ENCODE measurements at places on chromosomes 12 and 14.

DNA sequence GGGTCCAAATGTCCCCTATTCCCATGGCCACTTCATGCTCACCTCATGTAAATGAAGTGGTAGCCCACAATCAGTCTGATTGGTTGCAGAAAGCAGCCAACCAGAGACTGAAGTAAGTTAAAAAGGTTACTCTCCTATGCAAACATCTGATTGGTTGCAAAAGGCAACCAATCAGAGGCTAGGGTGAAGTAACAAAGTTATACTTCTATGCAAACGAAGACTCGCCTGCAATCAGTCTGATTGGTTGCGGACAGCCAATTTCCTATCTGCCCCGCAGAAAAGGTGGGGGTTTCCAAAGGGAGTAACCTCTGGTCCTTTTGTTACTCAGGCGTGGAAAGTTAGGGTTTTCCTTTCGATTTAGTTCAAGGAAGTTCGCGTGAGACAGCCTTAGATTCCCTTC lies 208.1 kb upstream of the NEDD1 start:
- DNase-seq: no peak

- no peak for DNase-seq
Observed at GRCh38 chr12:88255847-88256246, 113.7 kb downstream of the TMTC3 start.

DNA sequence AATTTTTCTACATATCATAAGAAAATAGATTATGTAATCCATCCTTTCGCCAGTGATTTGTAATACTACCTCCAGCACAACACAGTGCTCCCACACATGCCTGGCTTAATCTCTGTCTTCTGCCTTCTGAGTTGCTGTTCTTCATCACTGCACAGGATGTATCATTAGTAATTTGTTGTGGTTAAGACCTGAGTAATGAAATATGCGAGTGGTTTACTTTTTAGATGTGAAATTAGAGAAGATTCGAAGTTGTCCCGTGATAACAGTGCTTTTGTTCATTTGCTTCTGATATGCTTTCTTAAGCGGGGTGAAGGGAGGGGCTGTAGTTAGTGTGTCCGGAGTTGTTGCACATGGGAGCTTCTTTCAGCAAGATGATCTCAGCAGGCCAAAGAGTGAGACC lies 18.1 kb downstream of the KRT85 start:
- no peak for DNase-seq

- no peak for DNase-seq
Observed at GRCh38 chr12:87818441-87818840, 210.8 kb downstream of the C12orf50 start.

DNA sequence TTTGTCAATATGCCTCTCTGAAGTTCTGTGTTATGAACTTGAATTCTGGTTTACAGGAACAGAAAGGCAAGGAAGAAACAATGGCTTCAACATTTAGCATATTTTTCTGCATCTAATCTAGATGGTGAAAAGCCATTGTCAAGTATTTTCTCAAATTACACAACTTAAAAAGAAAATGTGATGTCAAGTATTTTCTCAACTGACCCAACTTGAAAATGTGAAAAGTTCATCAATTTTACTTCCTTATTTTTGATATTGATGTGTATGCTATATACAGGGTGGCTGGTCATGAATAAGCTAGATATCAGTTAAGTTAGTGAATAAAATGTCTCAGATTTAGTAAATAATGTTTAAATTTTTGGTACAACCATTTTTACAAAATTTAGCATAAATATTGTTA lies 196.7 kb downstream of the ALX1 start:
- DNase-seq: no peak

GRCh38 chr14:76580967-76581366 lies 180.3 kb upstream of the VASH1 start:
- no peak for DNase-seq

DNA sequence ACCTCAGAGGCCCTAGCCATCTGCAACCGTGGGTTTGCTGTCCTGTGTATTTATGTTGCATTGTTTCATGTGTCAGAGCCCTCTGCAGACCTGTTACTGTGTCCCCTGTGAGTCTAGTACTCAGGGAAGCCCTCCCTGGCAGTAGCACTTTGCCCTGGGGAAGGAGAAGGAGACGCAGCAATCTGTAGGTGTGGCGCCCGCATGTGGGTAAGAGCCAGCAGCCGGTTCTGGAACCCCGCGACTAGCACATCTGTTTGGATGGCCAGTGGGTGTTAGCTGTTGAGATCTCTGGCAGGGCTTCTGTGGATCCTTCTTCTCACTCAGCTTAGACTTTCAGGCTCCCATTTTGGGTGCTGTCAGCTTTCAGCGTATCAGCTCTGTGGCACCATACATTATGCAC lies 57.0 kb downstream of the TECPR2 start:
- DNase-seq: no peak

- no peak for DNase-seq
Observed at GRCh38 chr12:21891751-21892217, 49.4 kb downstream of the ABCC9 start.

- DNase-seq: no peak
Observed at GRCh38 chr12:84079626-84080025, 833.0 kb downstream of the SLC6A15 start.

GRCh38 chr12:32025906-32026305 lies 66.7 kb downstream of the RESF1 start:
- DNase-seq: no peak

DNA sequence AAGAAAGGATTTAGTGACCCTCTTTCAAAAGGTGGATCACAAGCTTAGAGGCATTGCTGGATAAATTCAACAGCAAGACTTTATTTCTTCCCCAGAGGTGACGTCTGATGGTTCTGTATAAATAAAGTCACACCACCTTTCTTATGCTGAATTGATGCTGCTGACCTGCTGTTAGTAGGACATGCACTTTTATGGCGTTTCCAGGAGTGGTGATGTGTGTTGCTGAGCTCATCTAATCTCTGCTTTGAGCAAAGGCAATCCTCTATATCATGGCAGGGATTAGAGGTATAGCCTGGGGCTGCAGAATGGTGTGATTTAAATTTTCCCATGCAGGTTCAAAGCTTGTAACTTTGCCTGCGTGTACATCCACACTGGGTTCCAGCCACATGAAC lies 94.9 kb downstream of the ETV6 start:
- DNase-seq: no peak

DNA sequence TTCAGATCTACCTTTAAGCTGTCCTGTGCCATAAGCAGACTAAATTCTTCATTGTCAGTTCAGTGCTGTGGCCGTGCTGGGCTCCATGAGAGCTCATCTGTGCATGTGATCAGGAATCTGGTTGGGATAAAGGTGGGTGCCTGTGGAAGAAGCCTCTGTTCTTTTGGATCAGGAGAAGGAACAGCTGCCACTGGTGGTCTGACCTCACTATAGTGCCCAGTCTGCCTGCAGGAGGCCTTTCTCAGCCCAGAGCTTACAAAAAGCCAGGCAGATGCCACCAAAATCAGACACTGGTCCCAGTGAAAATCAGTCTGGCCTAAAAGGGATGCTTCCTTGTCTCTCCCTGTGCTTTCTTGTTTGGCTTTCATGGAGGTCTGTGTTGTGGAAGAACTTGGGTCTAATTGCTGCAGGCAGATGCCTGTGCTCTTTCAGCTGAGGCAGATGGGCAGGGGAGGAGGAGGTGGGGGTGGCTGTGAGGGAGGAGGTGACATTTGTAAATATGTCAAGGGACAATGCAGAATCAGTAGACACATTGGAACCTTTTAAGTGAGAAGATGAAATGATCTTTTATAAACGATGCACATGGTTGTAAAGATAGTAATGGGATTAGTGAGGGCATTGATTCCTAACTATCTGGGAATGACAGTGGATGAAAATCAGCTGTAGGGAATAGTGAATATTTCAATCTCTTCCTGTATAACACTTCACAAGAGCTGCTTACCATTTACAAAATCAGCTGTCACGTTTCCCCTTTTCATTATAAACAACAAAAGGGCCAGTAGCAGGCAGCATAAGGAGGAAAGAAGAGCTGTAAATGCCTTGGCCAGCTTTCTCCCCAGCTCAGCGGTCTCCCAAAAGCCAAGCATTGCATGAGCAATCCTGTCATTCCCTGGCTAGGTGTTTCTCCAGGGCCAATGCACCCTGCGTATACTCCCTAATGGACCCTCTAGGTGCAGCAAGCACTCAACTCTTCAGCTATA lies 44.6 kb downstream of the CACNA2D4 start:
- DNase-seq: no peak

GRCh38 chr14:86640288-86640687 lies 1110.3 kb downstream of the FLRT2 start:
- no peak for DNase-seq

DNA sequence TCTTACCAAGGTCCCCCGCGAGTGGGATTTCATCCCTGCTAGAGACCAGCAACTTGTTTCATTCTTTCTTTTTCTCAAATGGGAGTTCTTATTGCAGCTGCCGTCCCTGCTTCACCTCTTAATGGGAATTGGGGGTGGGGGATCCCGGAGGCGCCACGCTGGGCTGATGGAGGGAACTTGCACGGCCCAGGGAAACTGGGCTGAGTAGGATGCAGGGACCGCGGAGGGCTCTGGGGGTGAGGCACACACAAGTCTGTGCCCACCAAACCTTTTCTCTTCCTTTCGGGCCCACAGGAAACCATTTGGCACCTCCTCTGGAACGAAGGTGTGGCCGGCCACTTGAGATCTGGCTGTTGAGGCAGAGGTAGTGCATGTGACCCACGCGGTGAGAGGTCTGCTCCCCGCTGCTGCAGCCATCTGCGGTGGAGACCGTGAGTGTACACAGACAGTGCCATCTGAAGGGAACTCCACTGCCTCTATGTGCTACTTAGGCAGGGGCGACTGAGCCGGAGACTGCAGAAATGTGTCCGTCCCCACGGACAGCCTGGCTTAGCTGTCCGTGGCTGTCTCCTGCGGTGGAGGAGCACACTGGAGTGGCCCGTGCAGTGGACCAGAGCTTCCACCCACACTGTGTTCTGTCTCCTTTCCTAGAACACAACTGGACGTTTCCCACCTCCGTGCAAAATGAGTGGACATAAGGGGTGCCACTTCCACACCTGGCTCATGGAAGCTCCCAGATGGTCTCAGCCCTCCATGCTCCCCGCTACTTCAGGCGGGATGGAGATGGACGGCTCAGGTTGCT lies 42.1 kb upstream of the TESC start:
- no peak for DNase-seq

DNA sequence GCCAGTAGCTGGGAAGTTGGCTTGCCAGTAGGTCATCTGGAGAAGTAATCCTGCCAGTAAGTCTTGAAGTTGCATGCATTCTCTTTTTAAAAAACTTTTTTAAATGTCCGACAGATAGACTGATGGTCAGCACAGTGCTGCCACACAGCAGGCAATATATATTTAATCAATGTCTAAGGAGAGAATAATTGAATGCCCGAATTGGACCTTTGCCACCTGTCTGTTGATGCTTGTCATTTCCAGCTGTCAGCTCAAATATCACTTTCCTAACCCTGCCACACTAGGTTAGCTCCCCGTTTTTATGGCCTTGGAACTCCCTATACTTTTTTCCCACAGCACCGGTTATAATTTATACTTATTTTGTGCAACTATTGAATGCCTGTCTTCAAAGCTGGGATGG lies 2.1 kb upstream of the SLC15A4 start:
- DNase-seq: no peak

GRCh38 chr12:94481734-94482133 lies 22.1 kb upstream of the CEP83 start:
- no peak for DNase-seq

DNA sequence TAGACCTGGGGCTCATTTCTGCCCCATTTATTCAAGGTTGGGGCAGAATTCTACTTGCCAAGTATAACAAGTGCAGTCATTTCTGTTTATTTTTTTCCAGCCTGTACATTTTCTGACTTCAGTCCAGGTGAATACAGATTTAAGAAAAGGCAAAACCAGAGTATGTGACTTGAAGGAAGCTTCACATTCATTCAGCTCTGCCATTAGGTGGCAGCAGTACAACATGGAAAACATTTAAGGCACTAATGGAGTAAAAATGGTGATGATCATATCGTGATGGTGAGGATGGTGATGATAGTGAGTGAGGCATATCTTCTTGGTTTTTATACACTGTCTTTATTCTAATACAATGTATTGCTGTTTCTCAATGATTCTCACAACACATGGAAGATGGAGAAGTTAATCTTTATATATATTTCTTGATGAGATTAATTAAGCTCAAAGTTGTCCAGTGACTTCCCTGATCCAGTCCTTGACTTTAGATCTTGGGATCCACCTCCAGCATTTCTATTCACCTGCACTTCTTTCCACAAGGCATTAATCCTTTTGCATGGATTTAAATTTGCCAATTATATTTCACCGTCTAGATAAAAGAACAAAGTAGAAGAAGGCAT lies 176.7 kb upstream of the SEL1L start:
- peak; percentile 66 for DNase-seq

DNA sequence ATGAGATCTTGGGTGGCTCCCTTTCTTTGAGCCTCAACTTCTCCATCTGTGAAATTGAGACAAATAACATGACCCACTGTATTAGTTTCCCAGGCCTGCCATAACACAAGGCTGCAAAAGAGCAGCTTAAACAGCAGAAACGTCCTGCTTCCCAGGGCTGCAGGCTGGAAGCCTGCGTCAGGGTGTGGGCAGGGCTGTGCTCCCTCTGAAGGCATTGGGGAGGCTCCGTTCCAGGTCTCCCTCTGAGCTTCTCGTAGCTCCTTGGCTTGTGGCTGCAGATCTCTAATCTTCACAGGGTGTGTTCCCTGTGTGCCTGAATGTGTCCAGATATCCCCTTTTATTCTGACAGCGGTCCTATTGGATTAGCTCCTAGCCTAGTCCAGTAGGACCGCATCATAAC lies 147.1 kb downstream of the VRK1 start:
- DNase-seq: no peak
